ENCODE measurements at places on chromosomes 4 and X.
A peak's percentile ranks its signal among the peaks of the same experiment; 100 is the strongest.

- no peak for DNase-seq
These were observed 71.9 kb upstream of the FAM9A start for GRCh38 chrX:8873102-8873501.

- no peak for DNase-seq
These were observed 27.5 kb upstream of the DUSP21 start for GRCh38 chrX:44816367-44816766.

DNA sequence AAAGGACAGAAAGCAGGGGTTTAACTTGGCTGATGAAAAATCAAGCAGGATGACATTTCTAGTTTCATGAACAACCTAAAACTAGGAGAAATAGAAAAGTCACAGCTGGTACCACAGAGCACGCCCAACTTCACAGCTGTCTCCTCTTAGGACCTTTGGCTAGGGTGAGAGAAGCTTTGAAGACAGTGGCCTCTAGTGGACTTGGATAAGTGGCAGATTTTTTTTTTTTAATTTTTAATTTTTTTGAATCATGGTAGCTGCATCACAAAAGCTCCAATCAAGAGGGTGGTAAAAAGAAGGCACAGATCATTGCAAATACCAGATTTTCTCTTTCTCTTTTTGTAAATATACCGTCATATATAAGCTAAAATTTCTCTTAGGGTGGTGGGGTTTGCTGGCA is 20.2 kb upstream of the MAP3K15 start:
- DNase-seq: peak; percentile 48

DNA sequence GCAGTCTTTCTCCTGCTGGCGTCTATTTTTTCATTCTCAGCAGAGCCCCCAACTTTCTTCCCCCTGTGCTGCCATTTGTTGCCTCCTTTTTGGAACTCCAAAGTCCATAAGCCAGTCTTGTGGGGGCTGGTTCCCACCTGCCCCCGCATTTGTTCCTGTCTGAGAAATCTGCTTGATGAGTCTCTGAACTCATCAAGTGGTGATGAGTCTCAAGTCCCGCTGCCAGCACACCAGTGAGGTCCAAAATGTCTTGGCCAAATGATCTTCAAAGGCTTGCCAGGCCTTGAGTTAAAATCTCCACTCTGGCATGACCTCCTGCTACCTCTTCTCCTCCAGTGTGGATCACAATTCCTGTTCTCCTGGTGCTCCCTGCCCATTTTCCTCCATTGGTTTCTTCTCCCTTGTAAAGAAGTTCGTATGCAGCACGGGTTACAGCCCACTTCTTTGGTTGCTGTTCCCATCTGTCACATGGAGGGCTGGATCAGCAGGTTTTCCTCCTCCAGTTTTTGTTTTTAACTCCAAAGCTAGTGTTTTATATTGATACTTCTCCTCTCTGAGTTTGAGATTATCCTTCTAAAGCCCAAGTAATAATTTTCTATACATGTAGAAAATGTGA is 72.7 kb upstream of the LIMCH1 start:
- no peak for DNase-seq

GRCh38 chr4:29540439-29541102 is 1179.6 kb upstream of the PCDH7 start:
- DNase-seq: peak; percentile 53

DNA sequence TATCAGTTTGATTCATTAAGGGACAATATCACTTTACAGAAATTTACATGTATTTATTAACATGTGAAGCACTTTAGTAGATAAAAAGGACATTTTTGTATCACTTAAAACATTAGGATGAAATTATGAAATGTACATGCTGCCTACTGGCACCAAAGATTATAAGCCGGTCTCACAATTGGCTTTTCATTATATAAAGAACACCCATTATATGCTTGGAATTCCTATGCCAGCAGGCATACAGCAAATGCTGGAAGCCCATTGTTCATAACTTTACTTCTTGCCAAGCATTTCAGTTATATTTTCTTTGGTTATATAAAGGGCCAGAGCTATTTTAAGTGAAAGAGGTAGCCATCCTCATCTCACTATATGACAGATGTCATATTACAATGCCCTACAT is 145.9 kb downstream of the DMD start:
- DNase-seq: no peak

DNA sequence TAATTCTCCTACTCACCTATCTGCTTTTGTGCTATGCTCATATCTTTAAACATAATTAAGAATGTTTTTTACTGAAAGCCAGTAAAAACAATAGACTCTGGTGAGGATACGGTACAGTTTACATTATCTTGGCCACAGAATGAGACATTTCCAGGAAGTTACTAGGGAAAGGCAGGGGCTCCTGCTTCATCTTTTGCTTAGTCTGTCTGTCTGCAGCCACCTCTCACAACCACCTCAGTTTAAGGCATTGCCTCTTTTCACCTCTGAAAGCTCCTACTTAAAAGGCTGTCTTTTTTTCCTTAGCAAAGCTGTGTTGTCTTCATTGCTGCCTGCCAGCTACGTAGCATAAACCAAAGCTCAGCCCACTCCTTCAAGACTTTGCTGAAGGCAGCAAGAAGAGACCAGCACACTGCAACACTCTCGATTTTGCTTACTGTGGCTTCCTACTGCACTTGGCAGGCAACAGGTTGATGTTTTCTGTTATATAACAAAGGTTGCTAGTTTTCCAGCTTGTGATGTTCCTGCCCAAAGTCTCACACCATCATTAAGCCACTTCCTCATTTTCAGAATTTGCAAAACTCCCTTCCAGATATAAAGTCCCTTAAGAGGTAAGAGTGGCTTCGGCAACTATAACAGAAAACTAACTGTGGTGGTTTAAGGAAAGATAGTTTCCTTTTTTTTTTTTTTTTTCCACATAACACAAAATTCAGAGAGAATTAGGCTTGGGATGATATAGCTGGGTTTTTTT is 432.9 kb downstream of the GRXCR1 start:
- no peak for DNase-seq

GRCh38 chr4:171742436-171742835 is 70.8 kb upstream of the GALNTL6 start:
- DNase-seq: no peak

- DNase-seq: no peak
These were observed 7.0 kb downstream of the PALLD start for GRCh38 chr4:168503652-168504362.

- DNase-seq: no peak
These were observed 308.4 kb upstream of the DIAPH2 start for GRCh38 chrX:96376266-96376665.

- DNase-seq: no peak
These were observed 13.8 kb downstream of the GJB1 start for GRCh38 chrX:71236836-71237235.

DNA sequence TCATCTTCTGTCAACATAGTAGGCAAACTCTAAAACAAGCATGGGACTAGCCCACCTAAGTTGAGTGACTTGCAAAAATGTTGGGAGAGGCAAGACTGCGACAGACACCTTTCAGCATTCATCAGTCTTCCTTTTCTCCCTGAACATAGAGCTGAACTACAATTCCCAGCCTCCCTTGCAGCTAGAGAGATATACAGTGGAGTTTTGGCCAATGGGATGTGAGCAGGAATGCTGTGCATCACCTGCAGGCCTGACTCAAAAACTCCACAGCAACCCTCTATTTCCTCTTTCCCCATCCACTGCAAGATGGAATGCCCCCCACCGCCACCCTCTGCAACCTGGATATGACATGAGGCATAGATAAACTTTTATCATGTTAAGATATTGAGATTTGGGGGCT is 66.5 kb downstream of the PDHA1 start:
- DNase-seq: no peak

GRCh38 chr4:43959976-43960375 is 488.6 kb downstream of the KCTD8 start:
- no peak for DNase-seq

- no peak for DNase-seq
These were observed 76.7 kb downstream of the FNIP2 start for GRCh38 chr4:158845311-158846041.

DNA sequence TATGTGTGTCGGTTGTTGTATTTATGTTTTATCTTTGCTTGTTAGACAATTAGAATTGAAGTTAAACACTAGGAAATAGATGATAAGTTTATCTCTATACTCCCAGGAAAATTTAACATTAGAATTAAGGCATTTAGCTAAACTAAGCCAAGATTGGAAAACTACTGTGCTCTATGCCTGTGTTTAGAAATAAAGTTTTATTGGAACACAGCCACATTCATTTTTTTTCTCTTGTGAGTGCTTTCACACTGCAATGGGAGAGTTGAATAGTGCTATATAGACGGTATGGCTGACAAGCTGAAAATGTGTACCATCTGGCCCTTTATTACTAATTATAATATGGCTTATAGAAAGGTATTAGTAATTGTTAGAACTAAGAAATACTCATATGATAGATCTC is 186.7 kb upstream of the NUDT6 start:
- DNase-seq: no peak

DNA sequence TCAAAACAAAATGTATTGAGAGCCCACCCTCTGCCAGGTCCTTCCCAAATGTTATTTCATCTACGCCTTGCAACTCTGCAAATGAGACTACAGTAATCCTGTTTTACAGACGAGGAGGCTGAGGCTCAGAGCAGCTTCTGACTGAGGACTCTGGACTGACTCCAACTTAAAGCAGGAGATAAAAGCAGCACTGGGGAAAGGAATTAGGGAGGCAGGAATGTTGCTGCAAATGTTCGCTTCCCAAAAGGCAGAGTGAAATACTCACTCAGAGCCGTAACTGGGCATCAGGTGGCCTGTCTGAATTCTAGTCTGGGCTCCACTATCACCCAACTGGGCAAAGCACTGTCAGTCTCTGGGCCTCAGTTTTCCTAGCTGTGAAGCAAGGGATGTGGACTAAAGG is 94.7 kb upstream of the SRD5A3 start:
- DNase-seq: no peak

DNA sequence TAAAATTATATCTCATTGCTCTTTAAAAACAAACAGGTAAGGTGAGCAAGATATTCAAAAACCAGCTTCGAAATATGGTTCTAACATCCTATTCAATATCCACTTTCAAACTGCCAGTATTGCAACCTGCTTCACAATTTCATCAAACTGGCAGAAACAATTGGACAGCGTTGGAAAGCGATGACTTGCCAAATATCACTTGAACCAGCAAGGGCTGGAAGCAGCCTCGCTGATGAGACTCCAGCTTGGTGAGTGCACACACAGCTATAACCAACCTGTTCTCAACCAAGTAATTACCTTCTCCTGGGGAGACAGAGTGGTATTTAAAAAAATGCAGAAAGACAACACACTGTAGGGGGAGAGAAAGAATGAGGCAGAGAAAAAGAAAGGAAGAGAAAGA is 155.8 kb upstream of the RAI2 start:
- DNase-seq: no peak

GRCh38 chr4:8647094-8647570 is 54.6 kb downstream of the CPZ start:
- no peak for DNase-seq

GRCh38 chrX:1313788-1314187 is 22.8 kb upstream of the IL3RA start:
- no peak for DNase-seq

DNA sequence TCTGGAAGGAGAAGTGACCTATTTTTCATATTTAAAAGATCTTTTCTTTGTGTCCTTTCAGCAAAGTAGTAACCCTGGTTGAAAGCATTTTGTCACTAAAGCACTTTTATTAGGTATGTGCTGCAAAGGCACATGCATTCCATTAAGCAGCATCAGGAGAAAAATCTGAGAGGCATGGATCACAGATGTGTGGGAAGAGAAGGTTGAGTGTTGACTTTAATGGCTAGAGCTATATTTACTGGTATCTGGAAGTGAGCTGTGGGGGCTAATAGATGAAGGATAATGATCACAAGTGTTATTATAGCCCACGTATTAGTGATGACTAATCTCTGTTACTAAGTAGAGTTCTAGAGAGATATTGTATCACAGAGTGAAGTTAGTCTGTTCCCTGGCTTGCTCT is 1520.7 kb downstream of the ARAP2 start:
- no peak for DNase-seq

DNA sequence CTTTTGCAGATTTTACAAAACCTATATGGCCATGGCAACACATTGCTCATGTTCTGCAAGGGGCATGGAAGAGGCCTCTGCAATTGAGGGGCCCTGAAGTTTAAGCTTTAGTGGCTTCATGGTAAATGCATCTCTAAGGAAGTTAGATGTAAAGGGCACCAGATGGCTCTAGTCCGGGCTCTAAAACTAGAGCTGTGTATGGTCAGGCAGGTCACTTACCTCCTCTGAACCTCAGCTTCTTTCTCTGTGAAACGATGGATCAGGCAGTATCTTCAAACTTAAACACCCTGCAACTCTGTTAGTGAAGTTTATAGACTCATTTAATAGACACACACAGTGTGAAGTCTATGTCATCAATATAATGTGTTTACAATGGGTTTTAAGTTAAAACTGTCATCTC is 10.0 kb downstream of the MAGEB17 start:
- no peak for DNase-seq

GRCh38 chrX:50168241-50168687 is 32.5 kb downstream of the AKAP4 start:
- no peak for DNase-seq

GRCh38 chr4:41095192-41095872 is 119.0 kb downstream of the APBB2 start:
- DNase-seq: no peak

GRCh38 chrX:152912641-152913040 is 14.8 kb downstream of the ZNF185 start:
- DNase-seq: no peak

GRCh38 chr4:72525938-72526337 is 43.1 kb downstream of the ADAMTS3 start:
- DNase-seq: peak; percentile 79

- DNase-seq: peak; percentile 22
These were observed 305.7 kb downstream of the PDHA2 start for GRCh38 chr4:96145601-96146000.

DNA sequence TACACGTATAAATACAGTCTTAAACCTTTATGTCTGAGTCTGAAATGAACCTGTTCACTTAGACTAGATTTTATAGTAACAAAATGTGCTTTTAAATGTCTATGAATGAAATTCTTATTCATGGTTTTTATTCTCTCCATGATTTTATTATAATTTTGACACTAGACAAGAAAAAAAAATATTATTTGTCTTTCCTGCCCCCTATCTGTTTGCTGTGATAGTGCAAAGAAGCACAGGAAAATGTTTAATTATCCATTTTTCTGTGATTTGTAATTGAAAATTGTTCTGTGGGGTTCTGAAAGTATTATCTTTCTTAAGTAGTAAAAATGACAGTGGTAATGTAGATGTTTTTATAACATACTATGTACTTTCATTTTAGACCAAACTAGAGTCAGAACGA is 52.0 kb downstream of the INTS6L start:
- DNase-seq: peak; percentile 28
